ENCODE measurements at places on chromosomes 1 and 21.

DNA sequence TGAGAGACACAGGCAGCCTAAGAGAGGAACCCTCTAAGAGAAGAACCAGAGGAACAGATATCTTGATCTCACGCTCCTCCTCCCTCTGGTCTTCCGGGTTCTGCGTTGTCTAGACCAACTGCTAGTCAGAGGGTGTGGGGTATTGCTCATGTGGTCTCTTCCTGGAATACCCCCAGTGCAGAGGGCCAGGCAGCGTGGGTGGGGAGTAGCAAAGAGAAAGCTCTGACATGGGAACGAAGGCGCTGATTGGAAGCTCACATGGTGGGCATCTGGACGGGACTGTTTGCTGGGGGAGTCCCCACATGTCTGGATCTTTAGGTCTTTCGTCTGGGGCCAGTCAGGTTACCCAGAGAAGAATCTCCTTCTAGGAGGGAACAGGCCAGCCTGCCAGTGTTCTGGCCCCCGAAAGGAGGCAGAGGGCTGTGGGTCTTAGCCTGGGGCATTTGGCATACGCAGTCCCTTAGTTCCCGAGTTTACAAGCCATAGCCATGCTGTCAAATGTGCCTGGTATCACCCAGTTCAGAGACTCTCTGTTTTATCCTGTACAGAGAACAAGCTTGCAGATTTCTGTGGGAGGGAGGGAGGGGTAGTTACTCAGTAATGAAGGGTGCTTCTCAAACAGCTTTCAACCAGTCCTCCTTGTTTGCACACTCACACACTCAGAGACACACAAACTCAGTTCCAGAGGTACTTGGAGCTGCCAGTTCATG is 18.3 kb upstream of the IL6R start:
- no peak for DNase-seq

DNA sequence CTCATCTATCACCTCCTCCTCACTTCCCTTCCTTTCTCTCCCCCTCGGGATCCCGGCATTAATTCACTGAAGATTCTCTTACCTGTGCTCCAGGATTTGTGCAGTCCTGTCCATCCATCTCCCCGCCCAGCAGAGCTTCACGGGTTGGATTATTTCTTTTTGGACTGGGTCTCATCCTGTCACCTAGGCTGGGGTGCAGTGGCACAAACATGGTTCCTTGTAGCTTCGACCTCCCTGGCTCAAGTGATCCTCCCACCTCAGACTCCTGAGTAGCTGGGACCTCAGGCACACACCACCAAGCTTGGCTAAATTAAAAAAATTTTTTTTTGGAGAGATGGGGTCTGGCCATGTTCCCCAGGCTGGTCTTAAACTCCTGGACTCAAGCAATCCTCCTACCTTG is 12.3 kb upstream of the CSF3R start:
- DNase-seq = no peak

GRCh38 chr1:163171826-163172225 is 30.9 kb downstream of the RGS5 start:
- no peak for DNase-seq

DNA sequence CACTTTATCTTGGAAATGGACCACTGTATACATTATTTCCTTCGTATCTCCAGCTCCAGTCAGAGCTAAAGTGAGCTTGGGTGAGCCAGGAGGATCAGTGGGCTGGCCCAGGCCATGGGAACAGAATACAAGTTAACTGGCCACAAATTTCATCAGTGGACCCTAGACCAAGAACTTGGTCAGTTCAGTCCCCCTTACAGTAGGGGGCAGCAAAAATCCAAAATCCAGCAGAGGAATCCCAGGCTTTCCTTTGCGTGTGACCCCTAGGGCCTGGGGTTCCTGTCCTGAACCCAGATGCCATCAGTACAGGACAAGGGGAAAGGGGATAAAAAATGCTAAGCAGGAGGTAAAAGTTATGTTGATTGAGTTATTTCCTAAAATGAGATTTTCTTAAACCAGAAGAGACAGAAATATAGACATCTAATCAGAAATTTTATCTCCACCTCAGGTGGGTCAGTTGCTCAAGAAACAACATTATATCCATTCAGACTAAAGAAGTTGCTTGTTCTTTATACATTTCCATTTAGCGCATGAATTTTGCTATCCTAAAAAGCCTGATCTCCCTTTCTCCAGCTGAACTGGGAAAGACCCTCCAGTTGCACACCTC is 24.1 kb upstream of the LCE5A start:
- no peak for DNase-seq

GRCh38 chr1:27070390-27071048 is 57.9 kb upstream of the TENT5B start:
- no peak for DNase-seq

- DNase-seq = no peak
These were observed 4.9 kb downstream of the GLIS1 start for GRCh38 chr1:53733975-53734649.

GRCh38 chr1:232579958-232580941 is 49.7 kb downstream of the SIPA1L2 start:
- no peak for DNase-seq

GRCh38 chr1:56202186-56202585 is 377.2 kb downstream of the PLPP3 start:
- no peak for DNase-seq

GRCh38 chr1:155910621-155911121 is 478 bp downstream of the RIT1 start:
- no peak for DNase-seq

- DNase-seq = no peak
These were observed 32.0 kb downstream of the PTAFR start for GRCh38 chr1:28144203-28145135.

GRCh38 chr1:84774669-84775534 is 84.6 kb upstream of the SSX2IP start:
- peak; percentile 27 for DNase-seq

GRCh38 chr1:10510520-10511493 is 36.1 kb downstream of the PEX14 start:
- no peak for DNase-seq

GRCh38 chr1:38568061-38568857 is 291.3 kb downstream of the RRAGC start:
- DNase-seq = no peak

- no peak for DNase-seq
These were observed 28.3 kb upstream of the EPHA8 start for GRCh38 chr1:22534951-22535350.

DNA sequence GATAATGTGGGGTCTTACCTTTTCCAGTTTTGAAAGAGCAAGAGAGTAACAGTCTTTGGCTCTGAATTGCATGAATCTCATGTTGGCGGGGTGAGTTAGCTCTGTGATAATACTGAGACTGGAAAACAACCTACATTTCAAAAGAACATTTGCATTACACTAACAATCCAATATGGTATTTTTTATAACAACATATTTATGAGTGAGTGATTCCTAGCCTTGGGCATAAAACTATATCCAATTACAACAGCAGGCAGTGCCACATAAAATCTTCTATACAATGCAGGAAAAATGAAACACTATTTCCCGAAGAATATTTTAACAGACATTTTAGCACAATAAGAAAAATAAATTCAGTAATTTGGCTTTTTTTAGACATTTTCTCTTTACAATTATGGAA is 303.0 kb downstream of the KCNT2 start:
- DNase-seq = no peak

- no peak for DNase-seq
These were observed 190.6 kb downstream of the FMN2 start for GRCh38 chr1:240282061-240282830.

- DNase-seq = no peak
These were observed 944 bp downstream of the PLPPR5 start for GRCh38 chr1:99003581-99004253.

DNA sequence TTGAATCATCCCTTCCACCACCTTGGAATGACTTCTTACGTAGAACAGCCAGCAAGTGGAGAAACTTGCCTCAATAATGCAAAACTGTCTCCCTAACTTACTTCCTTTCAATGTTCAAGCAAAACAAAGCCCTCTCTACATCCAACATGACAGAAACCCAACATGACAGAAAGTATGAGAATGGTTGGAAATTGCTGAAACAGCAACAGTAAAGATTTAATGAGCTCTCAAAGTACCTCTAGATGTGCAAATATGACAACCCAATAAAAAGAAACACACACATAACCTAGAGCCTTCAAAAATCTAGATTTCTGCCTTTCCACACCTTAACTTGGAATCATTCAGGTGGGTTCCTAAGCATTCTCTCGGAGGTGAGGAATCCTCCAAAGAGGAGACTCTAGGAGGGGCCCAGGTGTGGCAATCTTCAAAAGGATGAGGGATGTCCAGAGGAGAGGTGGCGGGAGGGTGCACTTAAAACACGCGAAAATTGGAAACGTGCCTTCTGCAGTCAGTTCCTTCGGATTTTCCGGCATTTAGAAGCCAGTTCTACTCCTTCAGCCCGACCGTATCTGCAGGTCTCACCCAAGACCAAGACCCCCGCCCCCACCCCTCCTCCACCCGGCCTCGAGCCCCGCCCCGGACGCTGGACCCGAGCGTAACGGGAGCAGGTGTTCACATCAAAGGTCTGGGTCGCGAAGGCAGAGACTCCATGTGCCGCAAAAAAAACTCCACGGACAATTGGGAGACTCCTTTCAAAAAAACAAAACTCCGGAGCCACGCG is 996 bp upstream of the MGST3 start:
- no peak for DNase-seq

- no peak for DNase-seq
These were observed 11.9 kb downstream of the ALPL start for GRCh38 chr1:21520899-21521716.

GRCh38 chr21:37257511-37257966 is 9.6 kb downstream of the VPS26C start:
- DNase-seq = peak; percentile 38

DNA sequence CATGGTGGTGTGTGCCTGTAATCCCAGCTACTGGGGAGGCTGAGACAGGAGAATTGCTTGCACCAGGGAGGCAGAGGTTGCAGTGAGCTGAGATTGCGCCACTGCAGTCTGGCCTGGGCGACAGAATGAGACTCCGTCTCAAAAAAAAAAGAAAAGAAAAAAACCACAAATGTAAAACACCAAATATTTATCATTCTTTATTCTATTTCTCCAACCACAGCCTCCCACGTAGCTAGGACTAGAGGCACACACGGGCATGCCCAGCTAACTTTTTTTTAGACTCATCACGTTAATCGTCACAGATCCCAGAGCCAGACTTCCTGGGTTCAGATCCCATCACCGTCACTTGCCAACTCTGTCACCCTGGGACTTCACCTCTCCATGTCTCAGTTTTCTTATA is 13.5 kb downstream of the DNAJC16 start:
- no peak for DNase-seq

- DNase-seq = no peak
These were observed 2.1 kb upstream of the DEGS1 start for GRCh38 chr1:224180783-224181452.

- no peak for DNase-seq
These were observed 106.2 kb downstream of the EPHB2 start for GRCh38 chr1:22816803-22817202.

GRCh38 chr1:3910857-3911845 is 11.1 kb upstream of the C1orf174 start:
- DNase-seq = no peak

All from amygdala (tissue), 56 donors.